ENCODE measurements at places on chromosomes 2 and 18.

GRCh38 chr2:32758232-32758631 is 130.4 kb downstream of the TTC27 start:
- no peak for DNase-seq

- no peak for DNase-seq
Observed at GRCh38 chr2:195533771-195534642, 123.0 kb upstream of the SLC39A10 start.

DNA sequence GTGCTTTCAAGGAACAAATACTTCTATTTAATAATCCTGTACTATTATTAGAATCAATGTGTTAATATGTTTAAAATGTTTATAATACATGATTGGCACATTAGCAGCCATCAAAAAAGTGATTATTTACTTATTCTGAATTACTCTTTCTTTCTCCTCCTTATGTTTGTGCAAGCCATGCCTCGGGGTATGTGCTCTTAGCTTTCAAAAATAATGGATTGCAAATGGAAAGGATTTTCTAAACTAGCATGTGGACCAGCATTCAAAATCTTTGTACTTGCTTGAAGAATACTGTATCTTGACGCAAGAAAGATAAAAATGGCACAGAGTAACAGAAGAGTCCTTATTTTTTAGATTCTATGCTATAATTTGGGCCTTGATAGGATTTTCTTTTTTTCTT is 156.5 kb downstream of the CDH7 start:
- no peak for DNase-seq

DNA sequence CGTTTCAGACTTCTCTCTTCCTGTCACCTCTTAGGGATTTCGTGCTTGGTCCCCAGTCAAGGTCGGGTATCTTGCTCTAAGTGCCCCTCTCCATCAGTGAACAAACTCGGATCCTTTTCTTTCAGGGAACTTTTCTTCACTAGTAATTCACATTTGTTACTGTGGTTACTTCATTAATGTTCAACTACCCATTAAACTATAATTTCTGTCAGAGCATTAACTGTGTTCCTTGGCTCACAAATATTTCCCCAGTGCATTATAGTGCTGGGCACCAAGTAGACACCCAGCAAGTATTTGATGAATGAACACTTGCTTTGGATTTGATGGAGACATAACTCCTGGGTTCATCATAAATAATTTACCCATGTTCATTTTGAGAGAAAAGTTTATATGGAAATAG is 209.7 kb upstream of the KCNJ3 start:
- DNase-seq, result no peak

- no peak for DNase-seq
Observed at GRCh38 chr2:76429374-76429773, 718.7 kb upstream of the GCFC2 start.

DNA sequence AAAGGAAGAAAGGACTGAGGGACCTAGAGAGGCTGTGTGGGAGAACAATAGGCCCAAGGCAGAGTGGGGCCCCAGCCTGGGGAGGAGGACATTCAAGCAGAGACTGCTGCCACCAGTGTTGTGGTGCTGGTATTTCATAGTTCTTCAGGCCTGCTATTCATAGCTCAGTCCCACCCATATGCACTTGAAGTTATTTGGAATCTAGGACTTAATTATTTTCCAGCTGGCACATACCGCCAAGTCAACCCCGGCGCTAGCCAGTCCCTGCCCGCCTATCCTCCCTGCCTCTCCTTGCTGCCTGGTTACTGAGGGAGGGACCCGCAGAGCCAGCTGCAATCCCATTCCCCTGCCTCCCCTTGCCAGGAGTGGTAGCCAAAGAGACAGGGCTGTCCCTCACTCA is 141.2 kb downstream of the CABLES1 start:
- no peak for DNase-seq

DNA sequence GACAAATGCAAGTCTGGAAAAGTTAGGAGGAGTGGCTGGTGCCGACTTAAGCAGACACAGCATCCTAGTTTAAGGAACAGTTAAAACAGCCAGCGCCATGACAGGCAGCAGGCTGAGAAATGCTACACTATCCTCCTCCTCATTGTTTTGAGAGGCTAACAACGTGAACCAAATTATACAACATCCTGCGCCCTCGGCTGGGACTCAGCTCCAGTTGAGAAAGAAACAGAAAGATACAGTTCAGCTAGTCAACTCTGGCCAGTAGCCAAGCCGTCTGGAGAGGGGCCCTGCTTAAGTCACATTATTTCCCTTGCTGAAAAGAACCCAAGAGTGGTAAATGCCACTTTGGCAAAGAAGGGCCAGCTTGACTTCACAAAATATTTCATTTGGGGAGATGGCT is 90.2 kb downstream of the BCL11A start:
- no peak for DNase-seq

- no peak for DNase-seq
Observed at GRCh38 chr2:102417946-102418345, 5.0 kb upstream of the IL18RAP start.

- no peak for DNase-seq
Observed at GRCh38 chr2:202762556-202762955, 109.0 kb downstream of the ICA1L start.

All from Panc1 (cell line).